ENCODE measurements at places on chromosomes 1 and 21.

- peak; percentile 85 for DNase-seq
These were observed 689.6 kb downstream of the USP25 start for GRCh38 chr21:16419188-16419921.

DNA sequence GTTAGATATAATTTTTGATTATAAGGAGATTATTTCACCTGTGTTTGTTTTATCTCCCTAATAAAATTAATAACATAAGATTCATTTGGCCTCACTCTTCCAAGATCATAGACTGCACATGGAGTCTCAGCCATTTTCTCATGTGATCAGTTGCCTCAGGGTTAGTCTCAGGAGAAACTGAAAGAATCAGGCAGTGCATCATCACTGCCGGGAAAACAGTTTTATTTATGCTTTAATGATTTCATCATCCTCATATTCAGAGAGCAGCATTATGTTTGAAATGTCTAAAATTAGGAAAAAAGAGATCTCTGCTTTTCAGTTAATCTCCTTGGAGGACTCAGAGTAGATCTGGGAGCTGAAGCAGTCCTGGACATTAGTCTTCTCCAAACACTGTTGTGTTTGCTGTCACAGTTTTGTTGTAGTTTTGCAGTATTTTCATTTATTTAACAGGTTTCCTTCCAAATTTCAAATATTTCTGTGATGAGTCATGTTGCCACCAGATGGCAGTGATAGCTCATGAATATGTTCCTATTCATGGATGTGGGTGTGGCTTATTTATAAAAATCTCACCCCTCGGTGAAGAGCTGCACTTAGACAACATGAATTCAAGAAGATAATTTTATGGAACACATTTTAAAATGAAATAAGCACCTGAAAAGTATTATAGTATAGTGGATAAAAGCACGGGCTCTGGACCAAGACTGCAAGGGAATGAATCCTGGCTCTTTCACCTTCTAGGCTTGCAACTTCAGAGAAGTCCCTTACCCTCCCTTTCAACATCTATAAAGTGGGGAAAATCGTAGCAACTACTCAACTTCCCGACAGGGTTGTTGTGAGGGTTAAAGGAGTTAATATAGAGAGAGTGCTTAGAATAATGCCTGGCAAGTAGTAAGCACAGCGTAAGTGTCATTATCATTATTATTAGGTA is 31.2 kb downstream of the CHD1L start:
- peak; percentile 38 for DNase-seq

DNA sequence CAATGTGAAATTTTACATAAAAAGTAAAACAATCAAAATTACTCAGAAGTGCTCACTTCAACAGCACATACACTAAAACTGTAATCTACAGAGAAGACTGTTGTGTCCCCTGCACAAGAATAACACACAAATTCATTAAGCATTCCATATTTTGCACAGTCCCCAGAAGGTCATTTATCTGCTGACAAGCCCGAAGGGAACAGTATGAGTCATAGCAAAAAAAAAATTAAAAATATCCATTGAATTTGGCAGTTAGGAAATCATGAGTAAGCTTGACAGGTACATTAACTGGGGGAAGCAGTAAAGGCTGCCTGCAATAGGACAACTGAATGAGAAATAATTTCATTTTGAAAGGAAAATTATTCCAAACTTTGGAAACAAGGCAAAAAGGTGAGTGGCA is 3.3 kb upstream of the CACYBP start:
- no peak for DNase-seq

DNA sequence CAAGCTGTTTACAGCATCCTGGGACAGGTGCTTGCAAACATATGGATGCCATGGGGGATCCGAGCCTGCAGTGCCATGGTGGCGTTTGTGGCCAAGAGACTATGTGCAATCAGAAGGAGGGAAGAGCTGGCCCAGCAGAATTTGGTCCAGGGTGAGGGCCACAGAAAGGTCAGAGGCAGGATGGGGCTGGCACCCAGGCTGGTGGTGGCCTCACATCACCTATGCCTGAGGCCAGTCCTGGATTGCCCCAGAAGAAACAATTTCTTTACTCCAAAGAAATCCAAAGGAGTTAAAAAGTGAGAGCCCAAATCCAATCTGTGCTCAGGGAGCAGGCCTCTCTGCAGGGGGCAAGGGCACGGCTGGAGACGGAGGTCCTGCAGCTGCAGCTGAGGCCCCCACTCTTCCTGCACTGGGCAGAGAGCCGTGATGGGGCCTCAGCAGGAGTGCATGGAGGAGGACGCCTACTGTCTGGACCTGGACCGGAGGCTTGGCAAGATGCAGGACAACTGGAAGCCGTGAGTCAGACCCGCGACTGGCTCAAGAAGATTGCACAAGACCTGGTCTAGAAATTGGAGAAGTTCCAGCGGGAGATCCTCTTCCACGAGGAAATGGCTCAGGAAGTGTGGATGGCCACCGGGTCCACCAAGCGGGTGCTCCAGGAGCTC is 163.5 kb downstream of the RYR2 start:
- no peak for DNase-seq

- no peak for DNase-seq
These were observed 35.5 kb downstream of the ILDR2 start for GRCh38 chr1:166939741-166940375.

GRCh38 chr1:89499320-89499719 is 25.3 kb upstream of the LRRC8B start:
- no peak for DNase-seq

DNA sequence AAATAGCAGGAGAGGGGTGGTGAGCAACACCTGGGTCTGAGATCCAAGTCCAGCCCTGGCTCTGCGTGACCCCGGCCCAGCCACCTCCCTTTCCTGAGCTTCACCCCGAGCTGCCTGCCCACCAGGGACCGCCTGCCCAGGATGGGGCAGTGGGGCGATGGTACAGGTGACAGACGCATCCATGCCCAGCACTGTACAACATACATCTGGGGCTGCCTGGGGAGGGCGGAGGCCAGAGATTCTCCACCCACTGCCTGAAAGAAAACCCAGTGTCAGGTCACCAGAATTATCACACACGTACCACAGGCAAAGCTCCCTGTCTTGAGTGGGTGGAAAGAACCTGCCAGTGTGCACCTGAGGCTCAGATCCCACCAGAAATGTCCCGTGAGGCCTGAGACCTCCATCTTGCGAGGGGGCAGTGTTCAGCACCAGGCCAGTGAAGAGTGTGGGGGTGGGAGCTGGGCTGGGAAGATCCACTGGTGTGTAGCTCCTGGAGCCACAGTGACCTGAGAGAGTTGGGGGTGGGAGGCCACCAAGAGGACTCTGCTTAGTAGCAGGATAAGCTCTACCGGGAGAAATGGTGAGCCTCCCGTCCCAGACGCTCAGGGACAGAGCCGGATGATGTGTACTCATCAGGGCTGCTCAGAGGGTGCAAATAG is 81.5 kb downstream of the DMRTB1 start:
- no peak for DNase-seq

- no peak for DNase-seq
These were observed 12.8 kb upstream of the RIPK4 start for GRCh38 chr21:41779659-41780058.

DNA sequence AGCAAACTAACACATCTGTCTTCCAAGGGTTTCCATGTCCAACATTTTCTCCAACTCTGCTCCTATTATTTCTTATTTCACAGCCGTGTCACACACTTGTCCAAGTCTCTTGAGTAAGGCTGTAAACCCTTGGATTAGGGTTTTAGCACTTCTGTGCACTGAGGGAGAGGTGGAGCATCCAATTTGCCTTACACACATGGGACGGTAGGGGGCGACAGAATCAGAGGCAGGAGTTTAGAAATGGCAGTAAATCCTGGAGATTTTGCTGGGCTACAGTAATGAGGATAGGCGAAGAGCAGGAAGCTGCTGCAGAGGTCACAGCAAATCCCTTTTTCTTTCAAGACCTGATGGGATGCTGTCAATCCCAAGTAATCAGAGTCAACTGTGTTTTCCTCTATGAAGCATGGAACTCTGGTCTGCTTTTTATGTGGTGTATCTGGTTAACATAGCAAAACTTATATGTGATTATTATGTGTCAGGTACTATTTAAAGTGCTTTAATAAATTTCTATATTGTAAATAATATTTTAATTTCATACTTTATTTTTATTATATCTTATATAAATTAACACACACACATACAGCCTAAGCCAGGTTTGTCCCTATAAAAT is 15.4 kb upstream of the LCE5A start:
- DNase-seq: peak; percentile 14

- peak; percentile 24 for DNase-seq
These were observed 16.9 kb downstream of the NTMT2 start for GRCh38 chr1:170162459-170163246.

- no peak for DNase-seq
These were observed 17.8 kb upstream of the RSBN1 start for GRCh38 chr1:113830039-113830438.

- DNase-seq: no peak
These were observed 10.1 kb upstream of the PADI1 start for GRCh38 chr1:17194615-17195528.

GRCh38 chr1:42730002-42730401 is 10.0 kb downstream of the CLDN19 start:
- DNase-seq: no peak

GRCh38 chr1:115507901-115508300 is 133.9 kb upstream of the VANGL1 start:
- no peak for DNase-seq
